ENCODE measurements at places on chromosomes 7 and 10.
A peak's percentile ranks its signal among the peaks of the same experiment; 100 is the strongest.

GRCh38 chr10:3785851-3786271 lies 852 bp upstream of the KLF6 start:
- peak; percentile 60 for DNase-seq

- no peak for DNase-seq
These were observed 132.3 kb downstream of the THSD7A start for GRCh38 chr7:11699666-11700065.

DNA sequence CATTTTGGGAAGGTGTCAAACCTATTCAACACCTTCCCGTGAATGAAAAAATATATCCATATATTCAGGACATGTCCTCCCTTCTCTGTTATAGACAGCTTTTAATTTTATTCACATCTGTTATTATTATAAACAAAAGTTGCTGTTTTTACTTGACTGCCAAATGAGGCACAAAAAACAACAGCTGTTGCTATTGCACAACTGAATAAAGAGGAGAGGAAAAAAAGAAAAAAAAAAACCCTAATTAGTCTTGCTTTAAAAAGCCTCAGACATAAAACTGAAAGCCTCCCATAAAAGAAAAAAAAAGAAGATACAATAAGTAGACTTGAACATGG lies 153.4 kb downstream of the BMPER start:
- DNase-seq, result no peak

DNA sequence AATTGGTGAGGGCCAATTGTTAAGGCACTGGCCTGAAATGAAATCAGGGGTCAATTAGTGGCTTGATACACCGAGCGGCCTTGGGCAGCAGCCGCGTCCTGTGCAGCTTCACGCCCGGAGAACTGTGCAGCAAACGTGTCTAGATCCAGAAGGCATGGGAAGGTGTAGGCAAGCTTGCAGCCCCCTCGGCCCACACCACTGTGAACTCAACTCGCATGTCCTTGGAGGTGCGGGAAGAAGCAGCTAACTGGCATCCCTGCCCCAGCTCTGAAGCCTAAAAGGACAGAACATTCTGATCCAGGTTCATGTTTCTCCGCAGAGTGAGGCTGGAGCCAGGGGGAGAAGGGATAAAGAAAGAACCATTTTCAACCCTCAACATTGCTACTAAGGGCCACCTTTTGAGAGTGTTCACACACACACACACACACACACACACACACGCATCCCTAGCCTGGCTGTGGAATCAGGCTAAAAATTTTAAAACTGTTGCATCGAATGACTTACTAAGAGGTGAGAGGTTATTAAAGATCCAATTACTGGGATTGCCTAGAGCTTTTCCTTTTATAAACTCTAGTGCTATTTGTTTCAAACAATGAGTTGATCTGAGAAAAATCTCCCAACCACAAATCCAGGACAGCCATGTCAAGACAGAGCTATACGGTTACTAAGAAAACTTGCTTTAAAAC lies 104.0 kb downstream of the PARP12 start:
- no peak for DNase-seq

DNA sequence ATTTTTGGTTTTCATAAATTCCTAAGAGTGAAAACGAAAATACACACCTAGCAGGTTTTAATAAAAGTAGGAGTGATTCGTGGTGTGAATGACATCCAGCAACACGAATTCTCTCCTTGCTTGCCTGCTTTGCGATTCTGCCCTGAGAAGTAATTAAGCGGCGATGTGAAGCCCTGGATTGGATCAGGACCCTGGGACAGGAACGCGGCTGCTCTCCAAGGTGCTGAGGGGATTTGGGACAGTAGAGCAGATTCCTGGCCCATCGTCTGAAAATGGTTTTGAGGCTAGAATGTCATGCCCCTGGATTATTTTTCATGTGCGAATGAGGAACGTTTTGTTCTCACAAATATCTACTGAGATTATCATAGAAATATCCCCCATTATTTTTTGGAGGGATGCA lies 7.8 kb downstream of the NPS start:
- DNase-seq, result no peak

DNA sequence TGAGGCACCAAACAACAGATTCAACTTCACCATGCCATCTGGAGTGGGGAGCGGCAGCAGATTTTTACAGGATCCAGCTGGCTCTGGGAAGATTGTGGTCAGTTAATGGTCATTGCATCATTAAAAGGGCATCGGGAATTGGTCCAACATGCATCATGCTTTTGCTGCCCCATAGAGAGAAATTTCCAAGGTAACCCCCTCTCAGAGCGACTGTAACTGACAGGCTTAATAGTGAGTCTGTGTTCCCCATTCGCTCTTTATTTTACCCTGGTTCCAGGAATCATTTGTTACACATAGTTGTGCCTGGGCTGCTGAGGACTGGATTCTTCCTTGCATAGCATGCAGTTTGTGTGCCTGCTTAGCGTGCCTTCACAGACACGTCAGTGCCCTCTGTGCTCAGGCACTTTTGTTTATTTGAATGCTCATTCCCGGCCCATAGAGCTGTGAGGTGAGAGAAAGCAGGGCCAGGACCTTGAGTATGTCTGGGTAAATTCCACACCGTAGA lies 49.9 kb downstream of the CDHR3 start:
- DNase-seq, result no peak

- peak; percentile 49 for DNase-seq
These were observed 10.9 kb downstream of the PWWP2B start for GRCh38 chr10:132407846-132408278.

GRCh38 chr7:28572321-28573058 lies 160.2 kb downstream of the CREB5 start:
- DNase-seq, result no peak

GRCh38 chr7:94909179-94909466 lies 1.7 kb downstream of the PPP1R9A start:
- no peak for DNase-seq

GRCh38 chr10:92354587-92354986 lies 63.6 kb downstream of the MARCHF5 start:
- DNase-seq, result no peak

- DNase-seq, result no peak
These were observed 63.1 kb downstream of the BLNK start for GRCh38 chr10:96208271-96208670.

GRCh38 chr10:3110782-3111620 lies 43.7 kb downstream of the PFKP start:
- no peak for DNase-seq

DNA sequence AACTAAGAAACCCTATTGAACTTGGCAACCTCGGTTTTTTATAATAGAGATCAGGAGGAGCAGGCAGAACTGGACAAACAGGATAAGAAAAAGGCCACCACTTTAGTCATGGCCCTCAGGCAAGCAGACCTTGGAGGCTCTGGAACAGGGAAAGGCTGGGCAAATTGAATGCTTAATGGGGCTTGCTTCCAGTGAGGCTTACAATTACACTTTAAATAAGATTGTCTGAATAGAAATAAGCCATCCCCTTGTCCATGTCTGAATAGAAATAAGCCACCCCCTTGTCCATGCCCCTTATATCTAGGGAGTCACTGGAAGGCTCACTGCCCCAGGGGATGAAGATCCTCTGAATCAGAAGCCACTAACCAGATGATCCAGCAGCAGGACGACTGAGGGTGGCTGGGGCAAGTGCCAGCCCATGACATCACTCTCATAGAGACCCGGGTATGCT lies 40.6 kb downstream of the AKR1B15 start:
- no peak for DNase-seq

GRCh38 chr10:62788861-62789467 lies 15.6 kb upstream of the ADO start:
- DNase-seq, result no peak

GRCh38 chr10:49310460-49310859 lies 11.5 kb downstream of the C10orf71 start:
- DNase-seq, result no peak

GRCh38 chr10:11639362-11639761 lies 27.9 kb upstream of the USP6NL start:
- DNase-seq, result no peak

DNA sequence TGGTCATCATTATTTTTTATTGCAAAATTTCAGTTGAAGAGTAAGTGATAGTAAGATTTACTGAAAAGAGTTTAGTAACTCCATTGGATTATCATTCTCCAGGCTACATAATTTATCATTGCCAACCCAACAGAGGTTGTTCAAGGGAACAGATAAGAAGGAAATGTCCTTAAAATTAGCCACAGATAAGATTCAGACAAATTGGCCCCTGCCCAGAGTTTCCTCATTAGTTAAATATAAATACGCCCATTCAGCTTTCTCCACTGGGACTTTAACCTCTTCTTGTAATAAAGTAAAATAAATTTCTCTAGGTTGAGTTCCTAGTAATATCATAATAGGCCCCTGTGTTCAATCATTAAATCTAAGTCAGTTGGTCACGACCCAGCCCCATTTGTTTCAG lies 27.7 kb upstream of the PHYHIPL start:
- DNase-seq, result no peak
